ENCODE measurements at places on chromosomes 2 and 18.

GRCh38 chr2:240469239-240469636 is 33.8 kb downstream of the GPC1 start:
- no peak for DNase-seq

DNA sequence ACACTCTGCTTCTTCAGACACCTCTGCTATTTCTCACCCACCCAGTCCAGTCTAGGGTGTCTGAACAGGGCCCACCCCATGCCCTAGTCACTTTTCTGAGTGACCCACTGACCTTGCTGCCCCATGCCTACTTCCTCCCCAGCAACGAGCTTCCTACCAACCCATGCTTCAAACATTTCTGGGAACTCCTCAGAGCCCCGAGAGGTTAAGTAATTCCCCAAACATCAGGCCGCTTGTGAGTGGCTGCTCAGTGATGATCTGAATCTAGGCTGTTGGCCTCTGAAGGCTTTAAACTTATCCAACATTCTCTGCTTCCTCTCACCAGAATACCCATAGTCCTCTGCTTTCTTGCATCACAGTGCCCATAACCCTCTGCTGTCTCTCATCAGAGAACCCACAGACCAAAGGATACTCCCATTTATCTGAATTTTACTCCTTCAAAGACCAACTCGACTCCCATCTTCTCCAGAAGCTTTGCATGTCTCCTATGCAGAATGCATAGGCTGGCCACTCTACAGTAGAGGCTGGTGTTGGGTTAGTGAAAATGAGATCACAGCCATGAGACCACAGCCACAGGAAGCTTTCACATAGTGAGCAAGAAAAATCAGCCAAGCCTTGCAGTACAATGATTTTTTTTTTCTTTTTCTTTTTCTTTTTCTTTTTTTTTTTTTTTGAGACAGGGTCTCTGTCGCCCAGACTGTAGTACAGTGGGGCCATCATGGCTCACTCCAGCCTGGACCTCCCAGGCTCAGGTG is 309.5 kb upstream of the LYPD1 start:
- no peak for DNase-seq

DNA sequence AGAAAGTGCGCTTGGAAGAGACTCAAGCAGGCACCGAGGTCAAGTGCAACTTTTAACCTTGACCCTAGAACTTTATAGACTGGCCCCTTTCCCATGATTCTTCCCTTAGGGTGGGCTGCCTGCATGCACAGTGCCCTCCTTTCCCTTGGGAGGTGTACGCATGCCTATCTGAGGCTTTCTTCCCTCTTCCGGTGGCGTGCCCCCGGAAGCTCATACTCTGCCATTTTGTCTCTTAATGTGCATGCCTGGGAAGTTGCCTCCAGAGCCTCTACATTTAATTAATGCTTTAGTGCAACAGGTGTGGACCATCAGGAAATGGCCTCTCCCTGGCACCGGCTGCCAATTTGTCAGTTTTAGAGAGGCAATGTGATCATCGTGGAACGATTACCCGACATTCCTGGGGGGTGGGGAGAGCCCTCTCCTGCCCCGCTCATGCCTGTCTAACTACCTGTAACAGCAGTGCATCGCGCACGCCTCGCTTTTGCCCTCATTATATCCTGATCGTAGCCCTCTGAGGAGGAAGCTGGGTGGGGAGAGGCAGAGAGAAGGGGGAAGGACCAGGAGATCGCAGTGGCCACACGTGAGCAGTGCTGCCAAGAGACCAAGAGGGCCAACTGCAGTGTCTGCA is 194.8 kb downstream of the TFCP2L1 start:
- no peak for DNase-seq

GRCh38 chr18:80169607-80170006 is 60.5 kb downstream of the ADNP2 start:
- no peak for DNase-seq

DNA sequence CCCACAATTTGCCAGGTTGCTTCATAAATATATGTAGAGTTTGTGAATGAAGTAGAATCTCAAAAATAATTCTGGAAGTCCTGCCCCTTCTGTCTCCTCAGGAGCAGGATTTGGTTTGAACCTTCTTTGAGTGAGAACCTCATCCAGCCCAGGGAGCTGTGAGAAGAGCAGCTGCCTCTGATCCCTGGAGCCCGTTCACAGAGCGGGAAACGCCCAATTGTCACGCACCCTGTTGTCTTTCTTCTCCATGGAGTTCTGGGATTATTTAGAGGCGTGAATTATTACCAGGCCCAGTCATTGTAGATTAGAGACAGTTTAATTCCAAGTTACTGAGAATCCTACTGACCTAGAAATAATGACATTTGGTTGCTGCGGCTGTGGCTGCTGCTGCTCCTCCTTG is 66.1 kb downstream of the TPO start:
- DNase-seq: no peak

- no peak for DNase-seq
These were observed 90.9 kb upstream of the SMAD7 start for GRCh38 chr18:49041435-49042245.

DNA sequence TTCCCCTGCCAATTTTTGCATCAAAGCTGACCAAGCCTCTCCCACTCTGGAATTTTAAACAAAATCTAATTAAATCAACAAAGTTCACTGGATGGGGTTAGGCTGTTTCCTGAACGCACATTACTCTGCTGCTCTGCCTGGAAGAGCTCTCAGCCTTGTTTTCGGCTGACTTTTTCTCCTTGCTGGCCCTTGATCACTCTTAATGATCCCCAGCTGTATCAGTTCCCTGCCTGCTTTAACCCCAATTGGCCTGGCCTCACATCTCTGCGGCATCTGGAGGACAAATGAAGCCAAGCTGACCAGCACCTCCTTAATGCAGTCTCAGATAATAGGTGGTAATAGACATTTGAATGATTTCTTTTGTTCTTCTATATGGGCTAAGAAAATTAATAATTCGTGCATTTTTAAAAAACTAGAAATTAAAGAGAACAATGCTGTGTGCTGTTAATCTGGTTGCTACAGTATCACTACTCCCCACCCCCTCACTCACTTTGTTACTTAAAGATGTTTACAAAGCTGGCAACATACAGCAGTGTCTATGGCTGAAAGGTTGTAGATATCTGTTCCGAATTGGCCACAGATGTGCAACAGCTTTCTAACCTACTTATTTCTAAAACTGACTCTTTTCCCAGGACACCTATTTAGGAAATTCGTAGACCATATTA is 415.2 kb upstream of the KCNH7 start:
- DNase-seq: no peak

GRCh38 chr2:221851531-221852045 is 279.5 kb upstream of the EPHA4 start:
- DNase-seq: no peak

GRCh38 chr2:164514491-164514890 is 106.8 kb downstream of the GRB14 start:
- no peak for DNase-seq

GRCh38 chr2:35522450-35522849 is 833.1 kb upstream of the CRIM1 start:
- DNase-seq: no peak

DNA sequence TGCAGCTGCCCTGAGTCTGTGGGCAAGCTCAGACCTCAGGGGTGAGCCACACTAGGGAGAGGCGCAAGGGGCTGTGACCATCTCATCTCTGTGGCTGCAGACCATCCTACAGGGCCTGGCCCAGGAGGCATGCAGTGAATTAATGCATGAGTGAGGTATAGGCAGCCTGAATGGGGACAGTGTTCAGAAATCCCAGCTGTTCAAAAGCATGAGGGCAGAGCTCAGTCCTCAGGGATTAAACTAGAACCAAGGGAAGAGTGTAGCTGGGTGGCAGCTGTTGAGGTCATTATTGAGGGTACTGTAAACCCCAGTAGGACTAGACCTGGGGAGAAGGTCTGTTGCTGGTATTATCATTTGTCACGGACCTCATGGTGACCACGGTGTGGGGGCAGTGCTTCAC is 17.0 kb downstream of the TMEM177 start:
- no peak for DNase-seq

DNA sequence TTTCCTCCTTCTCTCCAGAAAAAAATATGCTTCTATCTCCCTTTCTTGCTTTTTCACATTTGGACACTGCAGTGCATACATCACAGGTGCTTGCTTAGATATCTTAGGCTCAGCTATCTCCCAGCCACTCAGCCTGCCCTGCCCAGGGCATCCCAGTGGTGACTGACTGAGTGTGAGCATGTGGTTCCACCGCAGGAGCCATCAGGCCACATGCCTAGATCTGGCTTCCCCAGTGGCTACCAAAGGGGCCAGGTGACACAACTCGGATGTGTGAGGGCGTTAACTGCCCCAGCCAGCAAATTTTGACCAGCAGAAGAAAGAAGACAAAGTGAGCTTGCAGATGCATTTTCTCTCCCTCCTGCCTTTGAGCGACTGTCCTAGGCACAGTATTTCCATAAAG is 25.5 kb downstream of the SP5 start:
- DNase-seq: no peak

DNA sequence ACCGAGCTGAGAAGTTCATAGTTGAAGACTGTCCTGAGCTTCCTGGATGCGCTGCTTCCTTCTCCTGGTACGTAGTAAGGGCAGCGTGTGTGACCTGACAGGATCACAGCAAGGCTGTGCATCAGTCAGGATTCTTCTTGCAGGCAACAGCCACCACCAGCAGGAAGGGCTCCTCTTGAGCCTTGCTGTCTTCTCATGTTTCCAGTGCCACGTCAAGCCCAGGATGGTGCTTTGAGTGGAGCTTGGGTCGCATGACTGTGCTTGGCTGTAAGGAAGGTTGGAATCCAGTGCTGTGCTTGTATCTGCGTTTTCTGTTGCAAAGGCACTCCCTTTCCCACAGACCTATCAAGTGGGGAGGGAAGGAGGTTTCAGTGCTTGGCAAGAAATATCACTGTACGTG is 194.3 kb downstream of the LDLRAD4 start:
- DNase-seq: no peak

DNA sequence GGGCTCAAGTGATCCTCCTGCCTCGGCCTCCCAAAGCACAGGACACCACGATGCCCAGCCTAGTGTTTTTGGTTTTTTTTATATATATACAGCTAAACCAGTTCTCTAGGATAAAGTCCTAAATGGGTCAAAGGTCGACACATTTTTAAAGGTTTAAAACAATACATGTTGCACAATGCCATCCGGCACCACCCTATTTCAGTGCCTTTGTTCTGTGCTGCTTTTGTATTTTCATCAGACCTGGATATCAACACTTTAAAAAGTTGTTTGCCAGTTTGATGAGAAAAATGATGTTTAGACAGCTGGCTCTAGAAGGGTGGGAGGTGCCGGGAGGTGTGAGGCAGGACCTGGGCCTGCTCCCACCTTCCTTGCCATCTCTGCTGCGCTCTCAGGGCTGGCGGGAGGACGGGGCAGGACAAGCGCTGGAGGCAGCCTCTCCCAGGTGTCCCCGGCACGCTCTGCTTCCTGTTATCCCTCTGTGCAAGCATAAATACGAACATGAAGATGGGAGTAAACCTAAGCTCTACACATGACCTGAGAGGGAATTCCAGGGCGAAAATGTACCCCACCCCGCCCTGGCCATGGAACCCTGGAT is 103.7 kb downstream of the HS6ST1 start:
- DNase-seq: no peak

DNA sequence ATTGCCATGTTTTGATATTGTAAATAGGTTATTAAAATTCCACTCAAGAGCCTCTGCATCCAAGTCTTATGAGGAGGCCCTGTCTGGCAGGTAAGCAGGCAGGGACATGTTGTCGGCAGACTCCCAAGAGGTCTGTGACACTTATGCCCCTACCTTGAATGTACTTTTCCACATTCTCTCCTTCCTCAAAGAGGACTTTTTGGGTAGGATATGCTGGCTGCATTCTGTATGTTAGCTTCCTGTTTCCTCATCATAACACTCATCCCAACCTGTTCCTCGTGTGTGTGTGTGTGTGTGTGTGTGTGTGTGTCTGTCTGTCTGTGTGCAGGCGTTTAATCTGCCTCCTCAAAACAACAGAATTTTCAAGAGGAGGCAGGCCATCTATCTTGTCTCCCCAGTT is 75.3 kb downstream of the USP40 start:
- no peak for DNase-seq

GRCh38 chr2:101873543-101873942 is 118.2 kb upstream of the IL1R2 start:
- DNase-seq: no peak

DNA sequence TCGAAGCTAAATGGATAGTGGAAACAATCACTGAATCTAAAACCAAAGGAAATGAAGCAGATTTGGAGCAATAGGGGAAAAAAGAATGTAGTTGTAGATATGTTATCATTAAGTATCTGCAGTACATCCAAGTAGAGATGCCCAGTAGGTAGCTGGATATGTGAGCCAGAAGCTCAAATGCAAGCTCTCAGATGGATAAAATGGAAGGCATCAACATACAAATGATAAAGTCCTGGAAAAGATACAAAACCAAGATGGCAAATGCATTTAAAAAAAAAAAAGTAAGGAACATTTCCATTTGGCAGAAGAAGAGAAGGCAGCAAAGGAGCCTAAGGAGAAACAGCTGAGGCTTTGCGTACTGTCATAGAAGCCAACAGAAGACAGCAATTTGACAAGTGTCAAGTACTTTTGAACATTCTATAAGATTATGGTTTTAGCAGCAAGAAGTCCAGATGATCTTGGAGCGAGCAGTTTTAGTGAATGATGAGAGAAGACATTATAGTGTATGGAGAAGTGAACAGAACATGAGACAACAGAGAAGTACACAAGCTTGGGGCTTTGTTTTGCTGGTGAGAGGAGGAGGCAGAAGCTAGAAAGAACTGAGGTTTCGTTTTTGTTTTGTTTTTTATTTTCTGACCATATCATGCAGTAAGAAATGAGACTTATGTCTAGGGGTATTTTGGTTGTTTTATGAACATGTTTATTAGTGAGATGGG is 18.3 kb downstream of the ROCK2 start:
- no peak for DNase-seq

- no peak for DNase-seq
These were observed 115.4 kb downstream of the BMPR2 start for GRCh38 chr2:202491514-202491913.

Measured in GM19239 (cell line).